Dermis microvascular lymphatic vessel endothelial cell (primary cell): ENCODE measurements at places on chromosomes 1 and 21.
A peak's percentile ranks its signal among the peaks of the same experiment; 100 is the strongest.

DNA sequence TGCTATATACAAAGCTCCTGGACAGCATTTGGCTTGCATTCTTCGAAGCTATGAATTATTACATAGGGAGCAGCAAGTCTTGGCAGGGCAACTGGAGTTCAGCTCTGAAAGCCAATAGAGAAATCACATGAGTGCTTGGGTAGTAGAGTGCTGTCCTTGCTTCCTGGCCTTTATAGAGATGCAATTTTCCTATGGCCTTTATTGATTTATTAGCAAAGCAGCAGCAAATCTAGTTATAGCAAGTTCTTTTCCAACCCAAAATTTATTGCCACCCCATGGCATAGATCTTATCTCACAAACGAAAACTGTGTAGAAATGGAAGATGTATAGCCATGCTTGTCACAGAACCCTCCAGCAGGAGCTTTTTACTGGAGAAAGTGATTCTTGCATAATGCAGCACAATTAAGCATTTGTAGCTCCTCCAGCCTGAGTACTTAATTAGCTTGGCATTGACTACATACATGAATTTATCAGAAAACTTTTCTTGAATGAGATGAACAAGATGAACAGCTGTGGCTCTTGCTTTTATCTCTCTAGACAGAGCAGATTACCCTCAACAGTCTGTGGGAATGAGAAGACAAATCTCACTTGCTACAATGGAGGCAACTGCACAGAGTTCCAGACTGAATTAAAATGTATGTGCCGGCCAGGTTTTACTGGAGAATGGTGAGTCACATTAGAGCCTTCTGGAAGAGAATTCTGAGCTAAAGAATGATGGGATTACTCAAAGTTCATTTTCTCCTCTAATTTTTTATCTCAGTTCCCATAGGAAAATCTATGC, 170.1 kb downstream of the CRB1 start:
- DNase-seq = no peak

DNA sequence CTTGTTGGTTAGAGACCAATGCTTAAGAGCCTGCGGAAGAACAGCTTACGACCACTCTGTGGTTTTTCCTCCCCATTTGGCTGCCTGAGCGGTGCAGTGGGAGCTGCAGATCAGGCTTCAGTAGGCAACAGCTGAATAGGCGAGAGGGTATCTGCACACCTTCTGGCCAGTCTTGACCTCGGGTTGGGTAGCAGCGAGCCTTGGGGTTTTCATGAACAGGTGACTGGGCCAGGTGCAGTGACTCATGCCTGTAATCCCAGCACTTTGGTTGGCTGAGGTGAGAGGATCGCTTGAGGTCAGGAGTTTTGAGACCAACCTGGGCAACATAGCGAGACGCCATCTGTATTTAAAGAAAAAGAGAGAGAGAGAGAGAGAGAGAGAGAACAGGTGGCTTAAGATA, 41.0 kb downstream of the NENF start:
- DNase-seq = no peak

GRCh38 chr1:85001742-85002141, 4.8 kb upstream of the MCOLN2 start:
- no peak for DNase-seq

DNA sequence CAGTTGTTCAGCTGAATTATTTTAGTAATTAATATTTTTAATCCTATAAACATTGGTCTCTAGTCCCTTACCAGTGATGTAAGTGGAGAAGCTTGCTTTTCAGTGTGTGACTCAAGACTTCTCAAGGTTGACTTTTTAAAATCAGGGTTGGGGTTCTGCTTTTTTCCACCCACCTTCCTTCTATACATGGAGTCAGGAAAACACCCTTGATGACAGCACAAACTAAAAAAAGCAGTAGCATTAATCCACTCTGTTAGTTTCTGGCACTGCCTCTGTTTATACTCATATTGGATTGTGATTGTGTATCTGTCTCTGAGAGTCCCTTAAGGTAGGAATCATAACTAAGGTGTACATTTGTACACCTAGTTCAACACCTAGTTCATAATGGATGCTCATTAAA, 8.3 kb upstream of the PLEKHO1 start:
- no peak for DNase-seq

DNA sequence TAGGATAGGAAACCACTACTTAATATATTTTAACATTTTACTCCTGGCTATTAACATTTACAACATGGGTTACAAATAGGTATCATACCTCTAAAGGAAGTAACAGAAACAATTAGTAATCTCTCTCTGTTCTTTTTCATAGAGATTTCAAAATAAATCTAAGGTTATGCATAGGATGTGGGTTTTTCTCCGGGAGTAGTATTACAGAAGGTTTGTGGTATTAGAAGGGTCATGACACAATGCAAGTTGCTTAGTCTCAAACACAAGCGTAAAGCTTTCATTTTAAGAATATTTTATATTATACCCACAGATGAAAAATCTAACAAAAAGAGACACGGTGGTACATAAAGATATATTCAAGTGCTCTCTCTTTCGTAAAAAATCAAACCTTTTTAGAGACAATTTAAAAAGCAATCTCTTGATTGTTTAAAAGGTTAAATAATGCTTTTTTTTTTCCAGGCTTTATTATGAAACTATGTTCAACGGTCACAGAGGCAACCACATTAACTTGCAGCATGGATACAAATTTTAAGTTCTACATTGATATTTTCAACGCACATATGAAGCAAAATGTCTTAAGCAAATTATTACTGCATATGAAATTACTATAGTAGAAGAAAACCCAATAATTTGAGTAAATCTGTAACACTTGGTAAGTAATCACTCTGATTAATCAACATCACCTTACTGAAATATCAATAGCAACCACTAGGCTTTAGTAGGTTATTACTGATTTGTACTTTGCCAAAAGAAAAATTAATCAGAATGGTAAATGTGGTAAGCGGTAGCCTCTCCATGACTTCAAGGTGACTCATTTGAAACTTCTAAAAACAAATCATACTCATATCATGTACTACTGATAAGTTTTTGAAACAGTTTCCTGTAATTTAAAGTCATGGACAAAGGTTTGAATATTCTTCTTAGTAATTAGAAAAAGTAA, 97.4 kb upstream of the GFI1 start:
- DNase-seq = no peak

GRCh38 chr1:84289169-84289785, 12.2 kb upstream of the SAMD13 start:
- DNase-seq = no peak

DNA sequence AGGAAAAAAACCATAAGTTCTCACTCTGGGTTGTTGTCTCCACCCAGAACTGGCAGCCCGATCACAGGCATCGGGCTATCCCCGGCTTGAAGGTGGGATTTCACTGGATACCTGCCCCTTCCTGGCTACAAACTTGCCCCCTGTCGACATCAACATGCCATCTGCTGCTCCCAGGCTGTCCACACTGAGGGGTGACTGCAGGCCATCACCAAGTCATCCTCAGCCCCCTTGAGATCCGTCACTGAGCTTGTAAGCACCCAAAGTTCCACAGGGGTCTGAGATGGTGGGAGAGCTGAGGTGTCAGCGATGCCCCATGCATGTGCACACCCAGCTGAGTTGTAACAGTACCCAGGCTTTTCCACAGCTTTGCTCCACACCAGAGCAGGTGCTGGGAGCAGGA, 211.0 kb downstream of the AMY1C start:
- no peak for DNase-seq

DNA sequence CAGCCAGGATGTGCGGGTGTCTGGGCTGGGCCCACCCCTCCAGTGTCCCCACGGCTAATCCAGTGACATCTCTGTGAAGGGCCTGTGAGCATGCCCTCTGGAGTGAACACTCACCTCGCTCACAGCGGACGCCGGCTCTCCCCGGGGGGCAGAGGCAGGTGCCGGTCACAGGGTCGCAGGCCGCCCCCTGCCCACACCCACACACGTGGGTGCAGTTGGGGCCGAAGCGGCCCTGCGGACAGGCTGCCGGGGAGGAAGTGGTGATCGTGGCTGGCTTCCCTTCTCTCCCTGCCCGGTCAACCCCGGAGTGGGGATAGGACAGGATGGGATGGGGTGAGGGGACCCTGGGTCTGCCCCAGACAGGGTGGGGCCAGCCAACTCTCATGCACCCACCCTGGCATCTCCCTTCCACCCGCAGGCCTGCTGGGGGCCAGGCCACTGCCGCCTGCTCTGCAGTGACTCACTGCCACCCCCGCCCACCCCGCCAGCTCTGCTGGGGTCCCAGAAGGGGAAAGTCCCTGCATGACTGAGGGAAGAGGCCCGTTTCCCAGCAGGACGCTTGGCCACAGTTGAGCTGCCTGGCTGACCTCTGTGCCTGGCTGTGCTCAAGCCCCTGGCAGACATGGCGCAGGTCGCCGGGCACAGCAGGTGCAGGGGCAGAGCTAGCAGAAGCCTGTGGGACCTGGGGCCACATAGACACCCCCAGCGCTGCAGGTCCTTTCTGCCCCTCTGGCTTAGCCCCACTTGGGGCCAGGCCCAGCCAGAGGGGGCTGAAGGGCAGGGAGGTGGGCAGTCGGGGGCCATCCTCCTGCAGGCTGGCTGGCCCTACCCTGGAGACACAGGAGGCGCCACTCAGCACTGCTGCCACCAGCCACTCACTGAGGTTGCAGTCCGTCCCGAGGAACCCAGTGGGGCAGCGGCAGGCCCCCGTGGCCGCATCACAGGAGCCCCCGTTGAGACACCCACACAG, 41.6 kb downstream of the ARHGEF16 start:
- peak; percentile 52 for DNase-seq

- DNase-seq = no peak
These were observed 34.7 kb downstream of the WASF2 start for GRCh38 chr1:27455139-27455811.

GRCh38 chr1:208990456-208990855, 593.1 kb upstream of the CAMK1G start:
- DNase-seq = no peak

GRCh38 chr1:100187912-100188311, 9.9 kb upstream of the LRRC39 start:
- no peak for DNase-seq

DNA sequence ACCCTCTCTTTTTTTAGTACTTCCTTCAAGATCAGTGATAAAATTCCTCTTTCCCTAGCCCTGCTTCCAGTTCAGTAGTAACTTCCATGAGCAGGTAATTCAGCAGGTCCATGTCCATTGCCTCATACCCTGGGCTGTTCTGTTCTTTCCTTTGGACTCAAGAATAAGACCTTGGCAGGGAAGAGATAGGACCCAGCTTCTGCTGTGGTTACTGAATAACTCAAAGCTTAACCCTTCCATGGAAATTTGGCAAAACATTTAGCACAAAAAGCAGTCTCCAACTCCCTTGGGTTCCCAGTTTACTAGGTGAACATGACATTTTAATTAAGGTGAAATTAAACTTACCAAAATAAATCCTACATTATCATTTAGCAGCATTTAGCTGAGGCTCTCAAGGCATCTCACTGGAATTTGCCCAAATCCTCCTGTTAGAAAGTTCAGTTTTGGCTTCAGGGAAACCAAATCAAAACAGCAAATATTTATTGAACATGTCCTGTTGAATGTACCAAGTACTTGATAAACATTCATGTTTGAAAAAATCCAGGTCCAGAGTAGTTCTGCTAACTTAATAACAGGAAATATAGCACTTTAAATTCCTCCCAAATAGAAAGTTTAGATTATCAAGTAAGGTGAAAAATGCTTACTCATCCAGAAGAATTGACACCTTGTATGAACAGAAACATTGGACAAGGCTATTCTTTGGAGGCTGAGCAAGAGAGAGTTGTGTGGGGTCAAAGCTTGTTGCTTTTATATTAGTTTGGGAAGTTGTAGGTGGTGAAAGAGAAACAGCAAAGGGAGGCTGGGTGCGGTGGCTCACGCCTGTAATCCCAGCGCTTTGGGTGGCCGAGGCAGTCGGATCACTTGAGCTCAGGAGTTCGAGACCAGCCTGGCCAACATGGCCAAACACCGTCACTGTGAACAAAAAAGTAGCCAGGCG, 8.4 kb upstream of the SERPINC1 start:
- no peak for DNase-seq

- no peak for DNase-seq
These were observed 30.4 kb downstream of the S100A10 start for GRCh38 chr1:151963288-151963687.

DNA sequence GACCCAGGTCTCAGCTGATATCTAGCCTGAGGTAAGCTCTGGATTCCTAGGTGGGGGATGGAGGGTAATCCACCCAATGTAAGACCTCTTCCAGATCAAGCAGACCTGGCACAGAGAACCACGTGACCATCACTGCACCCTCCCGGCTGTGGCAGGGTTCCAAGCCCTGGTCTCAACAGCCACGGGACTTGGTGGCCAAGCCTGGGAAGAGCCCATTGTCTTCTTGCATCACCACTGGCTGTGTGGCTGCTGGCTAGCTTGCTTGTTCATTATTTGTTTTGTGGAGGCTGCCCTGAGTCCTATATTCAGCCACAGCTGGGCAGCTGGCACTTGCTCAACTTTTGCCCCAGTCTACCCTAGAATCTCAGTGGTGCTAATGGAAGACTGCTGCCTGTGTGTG, 24.1 kb upstream of the NFASC start:
- DNase-seq = no peak

- DNase-seq = no peak
These were observed 19.2 kb downstream of the ST6GALNAC3 start for GRCh38 chr1:76093522-76094312.

DNA sequence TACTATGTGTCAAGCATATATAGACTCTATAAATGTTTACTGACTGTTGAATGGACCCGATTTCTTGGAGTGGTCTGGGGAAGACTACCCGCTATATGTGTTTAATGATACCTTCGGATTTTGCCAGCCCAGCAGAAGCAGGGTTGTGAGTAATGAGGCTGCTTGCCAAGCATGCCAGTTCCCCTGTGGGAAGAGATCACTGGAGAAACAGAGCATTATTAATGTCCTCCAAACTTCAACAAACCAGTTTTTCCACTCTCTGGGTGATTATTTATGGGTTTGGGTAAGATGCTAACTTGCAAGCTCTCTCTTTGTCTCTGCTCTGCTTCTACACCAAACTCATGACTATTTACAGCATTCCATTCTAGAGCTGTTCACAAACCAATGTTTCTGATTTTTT, 25.1 kb upstream of the PHGDH start:
- no peak for DNase-seq

DNA sequence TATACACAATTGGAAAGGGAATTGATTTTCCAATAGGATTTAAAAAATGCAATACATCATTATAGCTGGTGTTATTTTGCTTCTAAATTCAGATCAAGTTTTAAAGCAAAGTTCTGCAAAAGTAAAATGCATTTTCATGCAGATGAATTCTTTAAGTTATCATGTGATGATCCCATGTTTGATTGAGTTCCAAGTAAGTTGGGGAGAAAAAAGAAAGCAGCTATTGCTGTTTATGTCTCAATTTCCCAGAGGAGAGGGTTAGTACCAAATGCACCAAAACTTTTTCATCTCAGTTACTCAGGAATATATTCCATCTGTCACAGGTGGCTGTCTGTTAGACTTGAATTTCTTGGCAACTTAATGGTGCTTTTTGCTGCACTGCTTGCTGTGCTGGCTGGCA, 29.7 kb downstream of the HSPA13 start:
- no peak for DNase-seq

- DNase-seq = no peak
These were observed 71.8 kb upstream of the SPATA6 start for GRCh38 chr1:48543854-48544253.

- DNase-seq = no peak
These were observed 136.8 kb upstream of the USP25 start for GRCh38 chr21:15592957-15593356.
